ENCODE measurements at places on chromosomes 3 and 15. TPM values are rescaled to one million over a fixed set of nuclear protein-coding genes. Genes with fewer than 3 reads are reported as not detected.

DUOXA1 gene
- 0.04 TPM for total RNA-seq

NBEAL2 gene
- 10.6 TPM for total RNA-seq

CCR2 gene
- not detected for total RNA-seq

TMEM44 gene
- 16.2 TPM for total RNA-seq

ITIH3 gene
- 0.06 TPM for total RNA-seq

WDR93 gene
- total RNA-seq = 0.06 TPM

TF gene
- 0.33 TPM for total RNA-seq

TAGLN3 gene
- 1.6 TPM for total RNA-seq

PLIN1 gene
- total RNA-seq = 0.32 TPM

XIRP1 gene
- total RNA-seq = 315 TPM

TCF12 gene
- total RNA-seq = 135 TPM

COL6A6 gene
- total RNA-seq = 1.1 TPM

CCNB2 gene
- total RNA-seq = 11.2 TPM

GPR176 gene
- 5.6 TPM for total RNA-seq

MAPKBP1 gene
- 59.5 TPM for total RNA-seq

TGM4 gene
- not detected for total RNA-seq

VIPR1 gene
- 1.6 TPM for total RNA-seq

SEMA6D gene
- 90.6 TPM for total RNA-seq

DAZL gene
- not detected for total RNA-seq

PTPN9 gene
- 26.7 TPM for total RNA-seq

PRSS50 gene
- total RNA-seq = 4.1 TPM

GP9 gene
- not detected for total RNA-seq

ZMYND10 gene
- total RNA-seq = 0.56 TPM

STRA6 gene
- 32.5 TPM for total RNA-seq

AMIGO3 gene
- total RNA-seq = 5.2 TPM

CLCN2 gene
- 13.1 TPM for total RNA-seq

COL8A1 gene
- total RNA-seq = 6.9 TPM

NCK1 gene
- 22.6 TPM for total RNA-seq

BLM gene
- total RNA-seq = 6.3 TPM

CFAP100 gene
- not detected for total RNA-seq

ZNF660 gene
- 7.1 TPM for total RNA-seq

CYP19A1 gene
- 0.69 TPM for total RNA-seq

CDHR4 gene
- not detected for total RNA-seq

HHATL gene
- total RNA-seq = 7.8 TPM

P2RY13 gene
- total RNA-seq = not detected

CPLX3 gene
- total RNA-seq = not detected
